Thoracic aorta (tissue), 2 donors: ENCODE measurements at places on chromosomes 16 and 17. TPM values are rescaled to one million over a fixed set of nuclear protein-coding genes. Genes with fewer than 3 reads are reported as not detected.

GRCh38 chr17:75834279-75834920 is 9.8 kb downstream of the UNC13D start:
- no peak for DNase-seq

GRCh38 chr17:31413874-31414549 is 22.5 kb downstream of the RAB11FIP4 start:
- no peak for DNase-seq

GRCh38 chr17:74733365-74734122 is 3.5 kb upstream of the RAB37 start:
- no peak for DNase-seq

DNA sequence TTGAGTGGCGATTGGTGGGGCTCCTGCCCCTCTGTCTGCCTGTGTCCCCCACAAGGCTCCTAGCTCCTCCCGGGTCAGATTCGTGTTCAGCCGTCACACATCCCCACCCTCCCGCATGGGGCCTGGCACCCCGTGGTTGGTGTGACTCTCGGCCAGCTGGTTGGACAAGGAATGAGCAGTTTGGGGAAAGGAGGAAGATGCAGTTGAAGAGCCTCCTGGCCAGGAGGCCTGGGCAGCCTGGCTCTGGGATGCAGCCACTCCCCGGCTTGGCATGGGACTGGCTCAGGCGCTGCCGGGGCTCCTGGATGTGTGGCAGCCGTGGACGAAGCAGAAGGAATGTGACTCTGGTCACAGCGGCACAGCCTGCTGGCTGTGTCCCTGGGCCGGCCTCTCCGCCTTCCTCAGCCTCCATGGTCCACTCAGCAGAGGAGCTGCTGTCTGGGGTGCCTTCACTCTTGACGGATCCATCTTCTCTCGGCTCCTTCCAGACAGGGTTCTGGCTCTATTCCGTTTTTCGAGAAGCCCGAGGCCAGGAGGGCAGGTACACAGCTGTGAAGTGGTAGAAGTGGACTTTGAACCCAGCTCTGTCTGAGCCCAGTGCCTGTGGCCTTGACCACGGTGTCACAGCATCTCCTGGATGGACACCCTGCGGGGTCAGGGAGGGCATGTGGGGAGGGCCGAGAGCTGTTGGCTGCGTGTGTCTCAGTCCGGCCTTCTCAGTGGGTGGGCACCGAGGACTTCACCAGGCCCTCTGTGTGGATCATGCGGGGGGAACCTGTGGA is 2.1 kb downstream of the TRAF7 start:
- DNase-seq = no peak

DNA sequence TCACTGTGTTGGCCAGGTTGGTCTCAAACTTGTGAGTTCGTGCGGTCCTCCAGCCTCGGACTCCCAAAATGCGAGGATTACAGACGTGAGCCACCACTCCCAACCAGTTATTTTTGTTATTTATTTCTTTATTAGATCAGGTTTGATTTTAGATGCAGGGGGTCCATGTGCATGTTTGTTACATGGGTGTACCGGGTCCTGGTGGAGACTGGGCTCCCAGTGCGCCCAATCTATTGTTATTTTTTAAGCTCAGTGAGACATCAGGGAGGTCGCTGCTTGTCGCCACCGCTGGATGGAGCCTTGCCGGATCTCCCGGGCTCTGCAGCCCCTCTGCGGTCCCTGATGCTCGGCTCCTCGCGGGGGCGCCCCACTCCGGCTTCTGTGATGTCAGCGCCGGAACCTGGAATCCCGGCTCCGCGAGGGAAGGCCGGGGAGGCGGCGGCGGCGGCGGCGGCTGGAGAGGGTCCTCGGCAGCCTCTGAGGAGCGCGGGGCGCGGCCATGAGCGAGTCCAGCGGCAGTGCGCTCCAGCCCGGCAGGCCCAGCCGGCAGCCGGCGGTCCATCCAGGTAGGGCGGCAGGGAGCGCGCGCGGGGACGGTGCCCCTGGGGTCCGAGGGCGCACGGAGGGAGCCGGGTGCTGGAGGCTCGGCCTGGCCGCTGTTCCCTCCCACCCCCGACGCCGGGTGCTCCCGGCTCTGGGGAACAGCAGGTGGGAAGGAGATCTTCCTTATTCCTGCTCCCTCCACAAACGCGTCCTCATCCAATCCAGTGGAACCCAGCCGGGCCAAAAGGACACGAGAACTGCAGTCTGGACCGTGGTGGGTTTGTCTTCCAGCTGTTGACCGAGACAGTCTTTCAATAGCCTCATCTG is at the start of gene TMC7:
TMC7 (plus strand) TSS at position 370 of the 870 bp plus-strand sequence; CDS start at position 500, 130 bp downstream.
- peak; percentile 11 for DNase-seq

DNA sequence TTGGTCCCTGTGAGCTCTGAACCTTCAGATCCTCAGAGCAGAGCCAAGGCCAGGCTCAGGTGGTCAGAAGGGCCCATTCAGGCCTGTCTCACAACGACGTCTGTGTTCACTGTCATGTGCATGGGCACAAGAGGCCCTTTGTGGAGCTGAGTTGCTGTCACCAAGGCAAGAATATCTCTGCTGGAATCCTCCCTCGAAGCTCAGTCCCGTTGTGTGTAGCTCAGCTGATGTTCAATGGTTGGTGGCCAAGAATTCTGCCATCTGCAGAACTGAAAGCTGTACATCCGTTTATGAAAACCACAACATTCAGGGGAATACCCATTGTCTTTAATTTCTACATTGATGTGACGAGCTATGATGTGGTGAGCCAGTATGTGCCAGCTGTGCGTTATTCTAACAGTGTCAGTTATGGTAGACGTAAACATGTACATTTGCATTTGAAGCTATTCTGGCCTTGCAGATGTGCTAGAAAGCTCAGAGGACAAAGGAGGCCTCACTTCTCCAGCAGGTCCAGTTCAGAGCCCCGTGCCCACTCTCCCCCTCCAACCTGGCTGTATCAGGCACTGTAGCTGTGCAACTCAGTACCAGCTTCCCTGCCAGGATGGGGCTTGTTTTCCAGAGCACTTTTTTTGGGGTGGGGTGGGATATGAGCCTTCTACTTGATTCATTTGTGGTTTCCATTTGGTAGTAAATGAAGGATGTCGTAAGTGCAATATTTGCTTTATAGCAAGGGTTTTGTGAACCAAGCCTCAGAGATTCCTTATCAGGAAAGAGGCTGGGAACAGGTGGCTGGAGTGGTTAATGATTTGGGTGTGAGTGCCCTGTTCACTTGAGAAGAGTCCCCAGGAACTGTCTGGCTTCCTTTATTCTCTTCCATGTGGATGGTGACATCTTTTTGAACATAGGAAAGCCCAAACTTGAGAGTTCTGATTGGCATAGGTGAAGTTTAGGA is 56.1 kb downstream of the B9D1 start:
- no peak for DNase-seq

GRCh38 chr17:74499992-74500391 is 31.3 kb downstream of the CD300LB start:
- DNase-seq = no peak

DNA sequence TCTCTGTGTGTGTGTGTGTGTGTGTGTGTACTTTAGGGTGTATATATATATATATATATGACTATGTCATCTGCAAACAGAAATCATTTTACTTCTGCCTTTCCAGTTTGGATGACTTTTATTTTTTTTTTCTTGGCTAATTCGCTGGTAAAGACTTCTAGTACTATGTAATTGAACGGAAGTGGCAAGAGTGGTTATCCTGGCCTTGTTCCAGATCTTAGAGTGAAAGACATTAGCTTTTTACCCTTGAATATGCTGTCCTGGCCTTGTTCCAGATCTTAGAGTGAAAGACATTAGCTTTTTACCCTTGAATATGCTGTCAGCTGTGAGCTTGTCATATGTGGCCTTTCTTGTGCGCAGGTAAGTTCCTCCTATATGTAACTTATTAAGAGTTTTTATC is 72.7 kb upstream of the MYOCD start:
- DNase-seq = no peak

GRCh38 chr17:260031-260791 is 78.8 kb upstream of the DOC2B start:
- no peak for DNase-seq

DNA sequence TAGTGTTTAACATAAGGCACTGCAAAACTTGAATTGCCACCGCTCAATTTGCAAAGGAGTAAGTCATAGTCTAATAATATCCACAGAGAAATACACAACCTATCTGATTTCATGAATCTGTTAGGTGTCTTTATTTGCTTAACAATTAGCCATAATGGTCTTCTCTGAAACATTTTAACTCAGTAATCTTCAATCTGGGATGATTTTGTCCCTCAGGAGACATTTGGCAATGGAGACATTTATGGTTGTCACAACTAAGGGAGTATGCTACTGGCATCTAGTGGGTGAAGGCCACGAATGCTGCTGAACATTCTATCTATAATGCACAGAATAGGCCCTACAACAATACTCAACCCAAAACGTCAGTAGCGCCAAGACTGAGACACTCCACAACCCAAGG is 4.3 kb downstream of the UBE2G1 start:
- DNase-seq = no peak

GRCh38 chr17:64075913-64076312 is 54.0 kb downstream of the ERN1 start:
- no peak for DNase-seq

- no peak for DNase-seq
These were observed 28.7 kb upstream of the ABCA6 start for GRCh38 chr17:69170377-69170776.

- no peak for DNase-seq
These were observed 105.1 kb downstream of the SDK2 start for GRCh38 chr17:73539166-73539565.

- no peak for DNase-seq
These were observed 187.9 kb upstream of the CHMP6 start for GRCh38 chr17:80803451-80804428.

GRCh38 chr17:62666061-62666800 is 38.8 kb downstream of the MRC2 start:
- DNase-seq = no peak

GRCh38 chr16:17368446-17368845 is 102.3 kb downstream of the XYLT1 start:
- DNase-seq = no peak

DNA sequence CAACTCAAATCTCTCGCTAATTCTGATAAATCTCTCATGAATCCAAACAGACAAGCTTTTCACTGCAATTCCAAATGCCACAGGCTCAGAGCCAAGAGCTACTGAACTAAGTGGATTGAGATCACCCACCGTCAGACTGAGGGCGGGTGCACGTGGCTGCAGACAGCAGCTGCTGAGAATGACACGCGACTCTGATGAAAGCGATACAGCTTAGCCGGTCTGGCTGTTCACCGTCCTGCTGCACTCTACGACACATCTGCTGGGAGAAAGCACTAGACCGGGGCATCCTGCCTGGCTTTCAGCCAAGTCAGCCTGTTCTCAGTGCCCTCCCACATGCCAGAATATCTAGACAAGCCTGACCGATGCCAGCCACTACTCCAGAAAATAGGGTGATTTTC is 42.6 kb downstream of the KLHDC4 start:
- DNase-seq = no peak

DNA sequence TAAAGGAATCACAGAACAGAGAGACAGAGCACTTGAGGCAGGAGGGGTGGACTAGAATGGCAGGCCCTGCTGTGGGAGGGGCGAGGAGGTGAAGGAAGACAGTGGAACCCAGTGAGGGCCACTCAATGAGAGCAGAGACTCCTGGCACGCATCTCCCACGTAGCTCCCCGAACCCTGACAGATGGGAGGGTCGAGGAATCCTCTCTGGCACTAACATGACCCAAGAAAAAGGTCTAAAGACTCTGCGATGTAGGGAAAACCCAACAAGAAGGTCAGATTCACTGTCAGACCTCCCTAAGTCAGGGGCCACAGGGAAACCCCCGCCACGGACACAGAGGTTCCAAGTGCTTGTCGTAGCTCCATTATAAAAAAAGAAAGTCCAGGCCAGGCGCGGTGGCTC is 15.0 kb downstream of the ZDHHC7 start:
- DNase-seq = no peak

DNA sequence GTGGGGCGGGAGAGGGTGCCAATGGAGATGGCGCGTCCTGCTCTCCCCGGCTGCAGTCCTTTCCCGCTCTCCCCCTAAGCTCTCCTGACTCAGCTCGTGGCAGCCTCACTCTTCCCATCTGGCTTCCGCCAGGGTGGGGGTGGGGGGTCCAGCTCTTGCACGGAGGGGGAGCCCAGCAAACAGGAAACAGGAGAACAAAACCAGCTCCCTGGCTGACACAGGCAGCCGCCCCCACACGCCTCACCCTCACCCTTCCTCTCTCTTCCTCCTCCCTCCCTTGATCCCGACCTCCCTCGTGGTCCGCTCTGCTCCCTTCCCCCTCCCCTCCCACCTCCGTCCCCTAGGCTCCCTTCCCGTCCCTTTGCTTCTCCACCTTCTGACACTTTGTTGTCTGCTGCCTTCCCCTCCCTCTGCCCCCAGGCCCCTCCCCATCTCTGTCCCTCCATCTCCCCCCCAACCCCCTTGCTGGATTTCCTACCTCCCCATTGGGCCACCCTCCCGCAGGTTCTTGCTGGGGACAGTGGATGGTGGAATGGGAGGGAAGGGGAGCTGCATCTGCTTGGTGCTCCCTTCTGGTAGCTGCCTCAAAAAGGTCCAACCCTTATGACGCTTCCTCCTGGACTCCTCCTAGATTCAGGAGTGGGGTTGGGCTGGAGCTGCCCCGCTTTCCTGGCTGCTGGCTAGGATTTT is 23.7 kb downstream of the ARHGAP23 start:
- no peak for DNase-seq

GRCh38 chr16:1781254-1781653 is 1.1 kb downstream of the SPSB3 start:
- DNase-seq = no peak

- DNase-seq = peak; percentile 87
These were observed 147.4 kb upstream of the TBX2 start for GRCh38 chr17:61251939-61252865.

- no peak for DNase-seq
These were observed 8.2 kb upstream of the SALL1 start for GRCh38 chr16:51159296-51159695.

DNA sequence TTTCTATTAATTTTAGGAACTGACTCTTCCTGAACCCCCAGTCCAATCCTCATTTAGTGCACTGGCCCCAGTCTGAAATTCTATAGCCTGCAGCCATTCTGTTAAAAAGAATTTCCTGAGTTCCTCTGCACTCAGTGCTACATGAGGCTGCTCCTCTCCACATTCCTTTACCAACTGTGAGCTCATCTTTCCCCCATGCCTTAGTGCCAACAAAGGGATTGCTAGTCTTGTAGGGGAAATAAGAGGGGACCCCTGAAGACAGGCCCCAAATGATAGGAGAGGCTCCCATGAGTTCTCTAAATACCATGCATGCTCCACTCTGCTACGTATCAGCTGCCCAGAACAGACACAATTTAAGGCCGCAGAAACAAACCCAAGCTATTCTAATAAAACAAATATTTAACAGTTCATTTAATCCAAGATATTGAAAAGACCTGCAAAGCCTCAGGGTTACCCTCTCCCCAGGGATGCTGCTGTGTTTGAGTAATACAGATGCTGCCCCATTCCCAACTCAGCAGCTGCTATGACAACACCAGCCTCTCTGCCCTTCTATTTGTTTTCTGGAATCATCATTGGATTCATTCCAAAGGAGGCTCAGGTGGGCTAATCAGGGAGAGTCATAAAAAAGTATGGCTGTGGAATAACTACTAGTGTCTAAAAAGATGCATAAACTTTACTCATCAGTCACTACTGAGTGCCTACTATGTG is 228.5 kb downstream of the TOX3 start:
- no peak for DNase-seq

- DNase-seq = no peak
These were observed 3.6 kb upstream of the WDR81 start for GRCh38 chr17:1720856-1721386.

TMEM235 gene
- not detected for total RNA-seq

DNAH9 gene
- total RNA-seq = not detected

DHODH gene
- total RNA-seq = 4.7 TPM

P2RX1 gene
- 7.3 TPM for total RNA-seq

SLFN11 gene
- total RNA-seq = 87.1 TPM

CHST4 gene
- total RNA-seq = not detected

SMTNL2 gene
- total RNA-seq = 2.6 TPM

TEX19 gene
- not detected for total RNA-seq

CCL5 gene
- 7.1 TPM for total RNA-seq

MILR1 gene
- total RNA-seq = 28.8 TPM

KRT16 gene
- 16.8 TPM for total RNA-seq
